ENCODE measurements at places on chromosomes 2 and 18.
A peak's percentile ranks its signal among the peaks of the same experiment; 100 is the strongest.

GRCh38 chr2:174628528-174629169, 31.0 kb upstream of the WIPF1 start:
- no peak for DNase-seq

DNA sequence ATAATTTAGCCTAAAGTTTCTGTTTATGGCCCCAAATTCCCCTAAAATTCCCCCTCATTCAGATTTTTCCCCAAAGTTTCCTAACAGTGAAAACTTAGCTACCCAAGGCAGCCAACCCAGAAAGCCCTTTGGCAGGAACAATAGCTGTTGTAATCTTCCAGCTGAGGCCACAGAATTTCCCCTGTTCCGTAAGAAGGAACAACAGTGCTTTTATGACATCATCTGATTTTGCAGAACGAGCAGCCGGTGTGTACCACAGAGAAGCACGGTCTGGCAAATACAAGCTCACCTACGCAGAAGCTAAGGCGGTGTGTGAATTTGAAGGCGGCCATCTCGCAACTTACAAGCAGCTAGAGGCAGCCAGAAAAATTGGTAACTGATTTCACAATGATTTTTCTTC, 6.3 kb downstream of the TNFAIP6 start:
- no peak for DNase-seq

GRCh38 chr2:91442246-91442905, 2750.9 kb downstream of the RPIA start:
- DNase-seq: no peak

GRCh38 chr2:177638507-177638906, 245.9 kb downstream of the AGPS start:
- no peak for DNase-seq

GRCh38 chr2:221490506-221491060, 81.5 kb downstream of the EPHA4 start:
- no peak for DNase-seq

DNA sequence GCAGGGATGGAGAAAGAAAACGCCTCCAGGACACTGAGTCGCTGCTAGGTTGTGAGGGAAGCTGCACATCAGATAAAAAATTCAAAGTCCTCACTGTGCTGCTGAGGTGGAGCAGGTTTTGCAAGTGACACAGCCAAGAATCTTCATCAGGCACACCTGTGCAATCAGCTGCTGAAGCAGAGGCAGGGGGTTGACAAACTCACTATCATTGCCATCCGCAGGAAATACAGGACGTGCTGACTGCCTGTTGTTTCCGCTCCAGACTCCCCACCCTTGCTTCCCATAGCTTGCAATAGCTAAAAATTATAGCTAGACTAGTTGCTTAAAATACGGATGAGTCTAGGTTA, 147.8 kb upstream of the FHL2 start:
- peak; percentile 13 for DNase-seq

DNA sequence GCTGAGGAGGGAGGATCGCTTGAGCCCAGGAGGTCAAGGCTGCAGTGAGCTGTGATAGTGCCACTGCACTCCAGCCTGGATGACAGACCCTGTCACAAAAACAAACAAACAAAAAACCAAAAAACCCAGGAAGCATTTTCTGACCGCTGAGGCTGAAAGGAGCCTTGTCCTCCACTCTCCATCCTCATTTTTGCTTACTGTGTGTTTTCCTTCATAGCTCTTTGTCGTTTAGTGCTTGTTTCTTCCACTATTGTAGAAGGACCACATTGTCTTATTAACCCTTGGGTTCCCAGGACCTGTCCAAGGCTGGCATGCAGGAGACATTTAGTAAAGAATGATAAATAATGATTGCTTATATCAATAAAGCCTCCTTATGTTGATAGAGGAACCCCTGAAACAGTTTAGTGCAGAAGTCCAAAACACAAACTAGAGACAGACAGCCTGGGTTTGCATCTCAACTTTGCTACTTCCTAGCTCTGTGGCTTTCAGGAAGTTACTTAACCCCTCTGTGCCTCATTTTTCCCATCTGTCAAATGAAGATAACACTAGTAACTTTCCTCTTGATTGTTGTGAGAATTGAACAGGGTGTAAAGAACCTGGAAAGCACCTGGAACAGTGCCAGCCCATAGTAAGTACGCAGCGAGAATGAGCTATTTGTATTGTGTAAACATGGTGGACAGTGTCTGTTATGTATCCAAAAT, 126.0 kb downstream of the LPIN1 start:
- no peak for DNase-seq

- no peak for DNase-seq
Observed at GRCh38 chr2:46540496-46541331, 61.3 kb downstream of the TMEM247 start.

GRCh38 chr2:45932278-45932975, 281.0 kb downstream of the PRKCE start:
- no peak for DNase-seq

DNA sequence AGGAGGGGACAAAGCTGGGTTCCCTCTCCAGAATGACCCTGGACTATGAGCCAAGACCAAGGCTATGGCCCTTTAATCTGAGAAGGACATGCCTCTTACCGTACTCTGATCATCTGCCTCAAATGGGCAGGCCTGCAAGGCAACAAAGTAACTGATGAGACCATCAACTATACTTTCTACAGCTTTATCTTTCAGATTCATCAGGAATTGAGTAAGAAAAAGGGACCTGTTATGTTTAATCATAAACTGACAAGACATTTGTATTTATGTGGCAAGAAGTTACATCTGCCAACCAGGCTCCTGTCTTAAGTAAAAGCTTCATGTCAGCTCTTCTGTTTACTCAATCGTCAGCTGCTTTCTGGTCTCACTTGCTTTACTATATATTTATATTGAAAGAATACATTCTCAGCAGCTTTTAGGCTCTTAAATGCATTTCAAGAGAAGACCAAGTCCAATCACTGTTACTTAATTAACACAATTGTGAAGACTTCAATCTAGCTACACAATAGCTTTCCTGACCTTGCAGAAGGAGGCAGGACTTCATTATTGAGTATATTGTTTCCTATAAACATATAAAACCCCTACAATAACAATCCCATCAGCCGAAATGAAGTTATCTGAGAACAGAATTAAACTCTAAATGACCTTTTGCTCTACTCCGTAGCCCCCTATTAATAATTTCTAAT, 163.8 kb downstream of the ETAA1 start:
- no peak for DNase-seq

DNA sequence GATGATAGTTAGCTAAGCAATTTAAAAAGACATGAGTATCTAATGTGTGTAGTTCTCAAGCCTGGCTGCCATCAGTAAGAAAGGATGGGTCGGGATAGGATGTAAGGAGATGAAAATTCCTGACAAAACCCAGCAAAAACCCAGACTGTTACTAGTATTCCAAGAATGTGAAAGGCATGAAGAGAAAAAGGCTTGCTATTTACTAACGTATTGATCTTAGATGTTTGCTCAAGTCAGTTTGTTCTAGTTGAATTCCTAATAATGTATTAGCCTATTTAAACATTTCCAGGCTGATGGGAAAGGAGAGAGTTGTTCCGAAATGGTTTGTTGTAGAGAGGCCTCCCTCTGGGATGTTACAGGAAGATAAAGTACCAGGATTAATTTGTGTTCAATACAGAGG, 88.2 kb downstream of the ZNF532 start:
- no peak for DNase-seq

DNA sequence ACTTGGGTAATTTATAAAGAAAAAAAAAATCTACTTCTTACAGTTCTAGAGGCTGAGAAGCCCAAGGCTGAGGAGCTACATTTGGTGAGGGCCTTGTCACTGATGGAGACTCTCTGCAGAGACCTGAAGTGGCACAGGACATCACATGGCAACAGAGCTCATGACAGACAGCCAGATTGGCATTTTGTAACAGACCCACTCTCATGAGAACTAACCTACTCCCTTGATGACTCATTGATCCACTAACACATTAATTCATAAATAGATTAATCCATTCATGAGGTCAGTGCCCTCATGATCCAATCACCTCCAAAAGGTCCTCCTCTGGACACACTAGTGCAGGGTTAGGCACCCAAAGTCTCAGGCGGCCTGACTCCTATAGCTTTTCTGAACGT, 318.4 kb downstream of the GULP1 start:
- no peak for DNase-seq

- no peak for DNase-seq
Observed at GRCh38 chr2:120319686-120320317, 26.1 kb upstream of the INHBB start.

GRCh38 chr18:33751613-33752221, 173.7 kb downstream of the ASXL3 start:
- no peak for DNase-seq

DNA sequence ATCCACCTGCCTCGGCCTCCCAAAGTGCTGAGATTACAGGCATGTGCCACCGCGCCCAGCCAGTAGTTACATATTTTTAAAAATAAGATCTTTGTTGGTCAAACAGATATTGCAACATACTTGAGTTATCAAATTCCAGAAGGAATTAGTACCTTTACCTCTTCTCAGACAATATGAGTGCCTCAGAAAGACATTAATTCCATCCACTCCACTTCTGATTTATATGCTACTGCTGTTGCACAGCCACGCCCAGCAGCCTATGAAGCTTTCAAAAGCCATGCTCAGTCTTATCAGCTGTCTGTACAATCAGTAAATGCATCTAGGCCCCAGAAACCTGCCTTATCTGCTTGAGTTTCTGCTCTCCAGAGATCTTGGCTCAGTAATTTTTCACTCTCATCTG, 47.8 kb downstream of the MEX3C start:
- DNase-seq: no peak

DNA sequence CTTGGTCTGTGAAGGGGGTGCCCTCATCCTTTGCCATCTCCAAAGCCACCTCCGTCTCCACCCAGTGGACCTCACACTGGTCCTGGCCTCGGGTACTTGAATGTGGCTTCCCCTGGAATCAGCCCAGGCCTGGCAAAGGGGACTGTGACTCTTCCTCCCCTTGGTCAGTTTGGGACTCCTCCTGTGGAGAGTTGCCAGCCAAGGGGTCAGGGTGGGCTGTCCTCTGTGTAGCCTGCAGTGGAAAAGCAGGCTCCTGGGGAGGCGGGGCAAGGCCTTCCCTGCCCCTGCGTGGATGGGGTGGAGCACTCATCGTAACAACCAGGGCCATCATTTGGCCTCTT, 59.8 kb downstream of the INHBB start:
- no peak for DNase-seq

GRCh38 chr18:21703241-21703820, 1.2 kb downstream of the ABHD3 start:
- DNase-seq: peak; percentile 37

- no peak for DNase-seq
Observed at GRCh38 chr2:75074708-75075107, 116.3 kb downstream of the POLE4 start.

- no peak for DNase-seq
Observed at GRCh38 chr18:68186039-68186438, 528.9 kb downstream of the TMX3 start.

DNA sequence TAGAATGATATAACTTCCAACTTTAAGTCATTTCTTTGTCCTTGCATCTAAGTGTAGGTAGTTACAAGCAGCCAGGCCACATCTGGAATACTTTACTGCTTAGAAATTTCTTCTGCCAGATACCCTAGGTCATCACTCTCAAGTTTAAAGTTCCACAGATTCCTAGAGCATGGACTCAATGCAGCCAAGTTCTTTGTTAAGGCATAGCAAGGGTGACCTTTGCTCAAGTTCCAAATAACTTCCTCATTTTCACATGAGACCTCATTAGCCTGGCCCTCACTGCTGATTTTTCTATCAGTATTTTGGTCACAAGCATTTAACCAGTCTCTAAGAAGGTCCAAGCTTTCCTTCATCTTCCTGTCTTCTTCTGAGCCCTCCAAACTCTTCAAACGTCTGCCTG, 7.8 kb upstream of the UGT1A9 start:
- no peak for DNase-seq

- DNase-seq: no peak
Observed at GRCh38 chr2:61456746-61457420, 14.0 kb downstream of the USP34 start.

GRCh38 chr2:9944330-9944758, 7.1 kb upstream of the GRHL1 start:
- no peak for DNase-seq

DNA sequence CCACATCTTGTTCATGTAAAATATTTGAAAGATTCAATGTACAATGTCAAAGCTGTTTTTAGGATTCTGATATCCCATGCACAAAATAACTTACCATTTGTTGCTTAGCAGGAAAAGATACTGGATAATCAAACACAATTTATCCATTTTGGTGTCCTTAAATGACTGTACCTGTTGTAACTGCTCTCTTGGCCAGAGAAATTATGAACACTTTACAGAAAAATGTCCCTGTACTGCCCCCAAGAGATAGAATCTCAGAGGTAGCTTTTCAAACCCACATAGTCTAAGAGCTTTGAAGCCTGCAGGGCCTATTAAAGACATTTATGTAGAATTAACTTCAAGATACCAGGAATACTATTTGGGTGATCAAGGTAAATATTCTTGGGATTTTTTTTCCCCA, 12.2 kb upstream of the ME2 start:
- no peak for DNase-seq

DNA sequence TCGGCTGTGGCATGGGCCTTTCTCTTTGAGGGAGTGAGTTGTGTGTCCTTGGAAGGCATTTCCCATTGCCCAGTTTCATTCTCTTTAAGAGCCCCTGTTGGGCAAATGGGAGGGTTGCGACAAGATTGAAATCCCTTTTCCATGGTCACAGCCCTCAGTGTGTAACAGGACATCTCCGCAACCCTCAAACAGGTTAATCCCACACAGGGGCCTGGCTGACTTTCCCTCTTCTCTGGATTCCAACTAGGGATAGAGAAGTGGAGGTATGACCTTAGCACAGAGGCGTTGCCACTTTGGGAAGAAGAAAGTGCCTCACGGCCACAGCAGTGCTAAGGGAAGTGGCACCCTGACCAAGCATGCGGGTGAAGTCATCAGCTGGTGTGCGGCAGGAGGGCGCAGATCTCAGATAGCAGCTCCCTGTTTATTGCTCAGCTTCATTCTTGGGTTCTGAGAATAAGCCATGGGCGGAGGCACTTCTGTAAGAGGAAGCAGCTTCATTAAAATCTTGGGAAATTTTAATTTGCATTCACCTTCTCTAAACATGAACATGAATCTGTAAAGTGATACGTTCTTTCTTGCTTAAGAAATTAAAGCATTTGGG, 256.5 kb downstream of the GBX2 start:
- DNase-seq: no peak

DNA sequence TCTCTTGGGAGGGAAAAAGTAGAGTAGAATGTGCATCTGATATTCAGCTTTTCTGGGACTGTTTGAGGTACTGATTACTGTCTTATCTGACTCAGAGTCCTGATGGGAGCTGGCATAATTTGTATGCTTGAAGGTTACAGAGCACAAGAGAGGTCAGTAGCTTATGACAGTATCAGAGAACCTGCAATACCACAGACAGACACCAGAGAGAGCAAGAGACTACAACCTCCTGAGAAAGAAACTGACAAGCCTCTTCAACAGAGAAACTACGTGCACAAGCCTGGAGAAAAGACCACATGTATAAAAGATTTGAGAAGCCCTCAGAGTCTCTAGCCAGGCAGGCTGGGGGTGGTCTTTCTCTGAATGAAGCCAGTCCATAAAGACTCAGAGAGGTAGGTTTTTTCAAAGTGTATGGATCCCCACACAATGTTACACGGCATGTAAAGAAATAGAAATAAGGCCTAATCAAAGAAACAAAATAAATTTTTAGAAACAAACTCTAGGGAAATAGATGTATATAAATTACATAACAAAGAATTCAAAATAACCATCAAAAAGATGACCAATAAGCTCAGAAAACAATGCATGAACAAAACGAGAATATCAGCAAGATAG, 568.3 kb downstream of the LRRTM4 start:
- DNase-seq: no peak
